ENCODE measurements at places on chromosomes 11 and 22.

DNA sequence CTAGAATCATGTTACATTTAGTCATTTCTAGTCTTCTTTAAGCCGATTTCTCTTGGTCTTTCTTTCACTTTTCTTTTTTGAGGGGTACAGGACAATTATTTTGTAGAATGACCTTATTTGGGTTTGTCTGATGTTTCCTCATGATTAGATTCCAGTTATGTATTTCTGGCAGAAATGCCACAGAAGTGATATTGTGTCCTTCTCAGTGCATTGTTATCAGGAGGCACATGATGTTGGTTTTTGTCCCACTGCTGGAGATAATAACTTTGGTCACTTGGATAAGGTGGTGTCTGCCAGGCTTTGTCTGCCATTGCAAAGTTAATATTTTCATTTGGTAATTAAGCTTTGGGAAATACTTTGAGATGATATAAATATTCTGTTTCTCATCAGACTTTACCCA is 100.3 kb downstream of the RRM1 start:
- no peak for DNase-seq

- no peak for DNase-seq
These were observed 30.8 kb downstream of the TRMU start for GRCh38 chr22:46366327-46366731.

- no peak for DNase-seq
These were observed 3.0 kb downstream of the CBLIF start for GRCh38 chr11:59842316-59842715.

- DNase-seq, result no peak
These were observed 47.5 kb upstream of the CDON start for GRCh38 chr11:126109941-126110731.

GRCh38 chr11:93274851-93275250 is 55.7 kb upstream of the DEUP1 start:
- no peak for DNase-seq

DNA sequence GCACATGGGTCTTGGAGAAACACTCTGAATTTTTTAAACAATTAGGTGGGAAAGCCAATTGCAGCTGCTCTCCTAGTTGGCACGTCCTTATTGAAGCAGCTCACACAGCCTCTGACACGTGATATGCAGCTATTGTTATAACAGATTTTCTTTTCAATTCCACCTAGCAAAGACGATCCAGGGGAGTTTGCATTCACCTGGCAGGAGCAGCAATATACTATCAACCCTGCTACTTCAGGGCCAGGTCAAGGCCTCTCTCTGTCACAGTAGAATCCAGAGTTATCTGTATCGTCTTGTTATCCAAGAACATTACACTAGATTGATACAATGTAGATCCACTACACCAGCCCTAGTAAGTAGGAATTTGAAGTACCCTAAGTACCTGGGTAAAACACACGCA is 8.3 kb downstream of the KRTAP5-11 start:
- DNase-seq, result no peak

DNA sequence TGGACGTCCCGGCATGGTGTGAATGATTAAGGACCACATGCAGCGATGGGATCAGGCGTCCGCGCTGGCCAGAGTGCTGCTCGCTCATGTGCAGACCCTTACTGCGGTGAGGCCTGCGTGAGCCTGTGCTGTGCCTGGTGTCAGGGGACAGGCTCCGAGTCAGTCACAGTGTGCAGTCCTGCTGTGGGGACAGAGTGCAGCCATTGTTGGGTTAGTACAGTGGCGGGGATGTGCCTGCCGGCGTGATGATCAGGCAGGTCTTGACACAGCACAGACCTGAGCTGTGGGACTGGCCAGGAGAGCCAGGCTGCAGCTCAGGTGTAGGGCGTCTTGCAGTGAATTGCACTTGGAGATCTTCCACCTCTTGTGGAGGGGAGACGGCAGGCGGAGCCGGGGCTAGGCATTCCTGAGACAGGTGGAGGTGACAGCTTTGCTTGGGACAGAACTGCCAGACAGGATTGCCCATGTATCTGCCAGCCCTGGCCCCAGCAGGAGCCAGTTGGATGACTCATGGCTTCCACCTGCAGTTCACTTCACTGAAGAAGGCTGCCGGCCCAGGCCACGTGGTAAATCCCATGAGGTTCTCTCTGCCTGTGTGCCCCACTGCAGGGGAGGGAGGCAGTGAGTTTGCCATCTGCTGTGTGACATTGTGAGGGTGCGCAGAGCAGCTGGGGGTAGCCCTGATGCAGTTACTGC is 17.3 kb downstream of the TRMU start:
- DNase-seq, result peak; percentile 72

GRCh38 chr11:75737314-75737713 is 19.7 kb downstream of the MOGAT2 start:
- DNase-seq, result no peak

DNA sequence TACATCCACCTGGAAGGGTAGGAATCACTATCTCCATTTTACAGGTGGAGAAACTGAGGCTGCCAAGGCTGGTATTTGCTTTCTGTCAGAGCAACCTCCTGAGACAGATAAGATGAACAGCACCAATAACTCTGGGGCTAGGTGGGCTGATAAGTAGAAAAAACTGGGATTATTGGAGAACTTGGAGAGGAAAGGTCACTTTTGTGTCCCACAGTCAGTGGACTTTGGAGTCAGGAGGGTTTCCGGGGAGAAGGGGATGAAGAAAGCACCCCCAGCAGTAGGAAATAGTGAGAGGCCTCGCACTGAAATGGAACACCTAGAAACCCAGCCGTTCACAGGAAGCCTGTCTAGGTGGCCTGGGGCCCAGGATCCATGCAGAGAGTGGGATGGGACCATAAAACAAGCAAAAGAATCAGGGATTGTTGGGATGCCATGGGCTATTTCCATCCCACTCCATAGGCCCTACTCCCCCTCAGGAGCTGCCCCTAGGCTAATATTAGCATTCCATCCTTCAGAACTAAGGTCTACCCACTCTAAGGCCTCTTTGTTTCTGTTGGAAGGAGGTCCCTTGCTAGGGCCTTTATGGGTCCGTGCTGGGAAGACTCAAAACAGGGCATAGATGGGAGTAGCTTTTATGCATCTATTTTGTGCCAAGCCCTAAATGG is 31.0 kb upstream of the FCHSD2 start:
- DNase-seq, result no peak

- DNase-seq, result no peak
These were observed 90.5 kb downstream of the GALNT18 start for GRCh38 chr11:11531131-11531908.

- no peak for DNase-seq
These were observed 8.4 kb downstream of the MSANTD2 start for GRCh38 chr11:124791626-124792341.
